Stimulated activated CD8-positive, alpha-beta memory T cell treated with anti-CD3 and anti-CD28 coated beads, Interleukin-4, amount 100 ng/mL, for 1 hour (primary cell): ENCODE measurements at places on chromosomes 6 and 20.

DNA sequence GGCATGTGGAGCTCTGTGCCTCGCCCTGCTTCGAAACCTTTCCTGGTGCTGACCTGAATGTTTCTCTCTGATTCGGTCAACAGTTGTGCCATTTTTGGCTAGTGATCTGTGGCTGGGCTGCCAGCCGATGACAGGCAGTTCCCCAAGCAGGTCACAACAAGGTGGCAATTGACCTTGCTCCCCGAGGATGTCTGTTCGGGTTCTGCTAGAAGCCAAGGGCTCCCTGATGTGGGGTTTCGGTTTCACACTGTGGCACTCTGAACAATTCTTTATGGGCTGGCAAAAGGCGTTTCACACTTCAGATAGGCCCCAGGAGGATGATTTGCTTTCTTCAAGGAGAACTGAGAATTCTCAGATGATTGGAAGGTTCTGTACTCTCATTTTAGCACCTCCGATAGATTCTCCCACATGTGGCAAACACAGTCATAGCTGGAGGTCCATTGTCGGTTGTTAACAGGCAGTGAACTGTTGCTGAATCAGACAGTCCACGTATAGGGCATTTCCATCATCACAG is 135.6 kb downstream of the SLC24A3 start:
- no peak for DNase-seq

DNA sequence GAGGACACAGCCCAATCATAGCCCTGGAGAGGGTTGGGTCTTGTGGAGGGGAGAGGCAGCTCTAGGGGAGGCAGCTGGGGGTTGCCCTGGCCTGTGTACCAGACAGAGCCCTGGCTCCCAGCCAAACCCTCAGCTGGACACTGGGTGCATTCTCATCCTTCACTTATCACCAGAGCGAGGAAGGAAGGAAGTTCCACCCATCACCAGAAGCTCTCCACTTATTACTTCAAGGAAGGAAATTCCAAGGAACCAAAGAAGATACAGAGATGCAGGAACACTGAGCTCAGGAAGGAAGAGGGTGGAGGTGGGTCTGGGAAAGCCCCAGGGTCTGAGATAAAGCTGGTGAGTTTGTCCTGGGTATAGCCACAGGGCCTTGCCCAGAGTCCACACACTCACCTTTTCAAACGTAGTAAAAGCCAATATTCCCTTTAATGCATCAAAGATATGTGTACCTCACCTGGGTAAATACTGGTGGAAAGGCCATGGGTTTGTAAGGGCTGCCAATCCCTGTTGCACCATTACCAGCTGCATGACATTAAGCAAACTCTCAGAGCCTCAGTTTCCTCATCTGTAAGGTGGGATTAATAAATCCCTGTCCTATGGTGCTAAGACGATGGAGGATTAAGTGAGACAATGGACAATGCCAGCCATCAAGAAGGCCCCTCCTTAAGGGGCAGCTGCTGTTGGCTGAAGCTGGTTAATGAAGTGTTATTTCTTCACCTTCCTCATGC is 109.7 kb upstream of the NAA20 start:
- DNase-seq: no peak

DNA sequence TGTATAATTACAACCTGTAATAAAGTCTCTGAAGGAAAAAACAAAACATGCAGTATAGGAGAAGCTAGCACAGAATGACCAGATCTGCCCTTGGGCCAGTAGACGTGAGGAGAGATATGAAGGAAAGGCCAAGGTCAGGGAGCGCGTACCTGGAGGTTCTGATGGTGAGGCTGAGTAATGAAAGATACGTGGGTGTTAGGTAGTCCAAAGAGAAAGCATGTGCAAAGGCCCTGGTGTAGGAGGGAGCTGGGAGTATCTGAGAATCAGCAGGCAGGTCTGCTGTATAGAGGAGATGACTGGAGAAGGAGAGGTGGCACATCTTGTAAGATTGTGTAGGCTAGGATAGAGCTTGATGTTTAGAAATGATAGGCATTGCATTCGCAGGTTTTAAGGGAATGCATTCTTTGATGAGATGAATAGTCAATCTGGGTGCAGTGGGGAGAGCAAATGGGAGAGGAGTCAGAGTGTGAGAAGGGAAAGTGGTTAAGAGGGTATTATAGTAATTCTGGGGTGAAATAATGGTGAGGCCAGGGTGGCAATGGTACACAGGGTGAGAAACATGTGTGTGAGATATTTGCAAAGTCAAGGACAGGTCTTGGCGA is 15.9 kb upstream of the TFB1M start:
- no peak for DNase-seq

DNA sequence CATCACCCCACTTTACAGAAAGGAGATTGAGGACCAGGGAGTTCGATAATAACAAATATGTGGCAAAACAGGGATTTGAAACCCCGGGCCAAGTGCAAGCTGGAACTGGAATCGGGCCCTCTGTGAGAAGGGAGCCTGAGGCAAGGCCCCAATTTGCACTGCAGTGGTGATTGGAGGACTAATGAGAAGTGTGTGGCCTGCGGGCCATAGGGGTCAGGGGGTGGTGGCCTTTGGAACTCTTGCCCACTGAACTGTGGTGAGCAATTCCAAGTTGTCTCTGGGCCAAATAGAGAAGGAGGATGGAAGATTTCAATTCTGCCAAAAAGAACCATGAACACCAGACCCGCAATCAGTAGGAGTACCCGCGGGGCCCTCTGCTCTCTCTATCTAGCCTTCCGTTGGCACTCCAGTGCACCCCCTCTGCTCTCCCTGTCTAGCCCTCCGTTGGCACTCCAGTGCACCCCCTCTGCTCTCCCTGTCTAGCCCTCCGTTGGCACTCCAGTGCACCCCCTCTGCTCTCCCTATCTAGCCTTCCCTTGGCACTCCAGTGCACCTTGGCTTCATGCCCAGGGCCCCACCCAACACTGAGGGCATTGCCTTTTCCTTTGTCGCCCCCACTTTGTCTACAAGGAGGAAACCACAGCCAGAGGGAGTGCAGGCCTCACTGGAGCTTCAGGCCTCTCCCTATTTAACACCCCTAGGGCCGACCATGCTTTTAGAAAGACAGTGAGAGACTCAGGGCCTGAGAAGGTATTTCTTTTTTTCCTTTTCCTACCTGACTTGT is 6.0 kb upstream of the PTPRA start:
- no peak for DNase-seq

GRCh38 chr6:73085443-73085871 is 139.8 kb downstream of the KHDC1L start:
- no peak for DNase-seq

GRCh38 chr6:80607811-80608391 is 501.4 kb downstream of the BCKDHB start:
- DNase-seq: no peak
